SK-N-DZ (cell line): ENCODE measurements at places on chromosomes 3 and 15.

DNA sequence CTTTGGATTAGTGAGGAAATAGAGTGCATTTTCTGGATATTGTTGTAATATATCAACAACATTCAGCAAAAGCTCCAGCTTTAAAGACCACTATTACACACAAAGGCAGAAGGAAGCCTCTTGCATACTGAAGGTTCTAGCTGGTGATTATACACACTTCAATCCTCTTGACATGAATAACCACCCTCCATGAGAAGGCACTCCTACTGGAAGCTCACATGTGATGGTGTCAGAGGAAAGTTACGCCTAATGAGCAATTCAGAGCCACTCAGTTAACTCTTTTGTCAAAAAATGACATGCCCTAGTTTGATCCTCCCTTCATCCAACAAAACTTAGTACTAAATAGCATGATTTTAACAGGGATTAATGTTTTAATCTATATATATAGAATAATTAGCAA, 124.6 kb upstream of the LYSMD4 start:
- DNase-seq: no peak

- DNase-seq: peak; percentile 12
These were observed 37.6 kb downstream of the VIPR1 start for GRCh38 chr3:42539871-42540714.

DNA sequence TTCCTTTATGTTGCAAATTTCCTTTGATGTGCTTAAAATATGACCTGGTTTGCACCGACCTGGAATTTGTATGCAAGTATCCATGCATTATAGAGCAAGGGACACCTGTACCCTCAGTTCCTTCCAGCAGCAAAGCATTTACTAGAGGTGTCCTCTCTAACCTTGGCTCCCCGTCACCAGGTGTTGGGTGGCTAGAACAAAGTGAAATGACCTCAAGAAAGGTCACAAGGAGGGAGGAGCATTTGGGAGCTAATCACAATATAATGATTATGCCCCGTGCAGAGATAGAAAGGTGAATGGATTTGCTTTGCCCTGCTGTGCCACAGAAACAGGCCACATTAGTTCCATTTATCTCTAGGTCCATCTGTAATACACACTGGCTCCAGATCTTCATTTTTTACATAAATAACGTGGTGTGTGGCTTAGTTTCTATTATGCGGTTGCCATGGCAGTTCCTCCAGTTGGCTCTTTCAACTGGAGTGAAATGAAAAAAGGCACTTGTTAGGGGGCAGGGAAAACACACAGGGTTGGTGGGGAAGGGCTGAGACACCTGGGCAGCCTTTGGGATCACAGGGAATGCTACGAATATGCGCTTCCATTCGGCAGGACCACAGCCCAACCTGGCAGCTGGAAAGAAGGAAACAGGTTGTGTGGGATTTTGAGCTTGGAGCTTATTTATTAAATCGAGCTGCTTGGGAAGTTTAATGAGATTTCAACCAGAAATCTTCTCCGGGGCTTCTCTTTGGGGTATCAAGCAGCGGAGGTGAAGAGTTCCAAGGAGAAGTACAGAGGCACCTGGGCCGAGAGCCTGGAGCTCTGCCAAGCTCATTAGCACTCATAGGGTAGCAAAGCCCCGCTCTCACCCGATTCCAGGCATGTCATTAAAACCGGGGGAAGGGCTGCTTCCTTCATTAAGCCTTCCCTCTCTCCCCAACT, 233.5 kb upstream of the ST8SIA2 start:
- DNase-seq: no peak

- no peak for DNase-seq
These were observed 202.0 kb downstream of the ADAMTSL3 start for GRCh38 chr15:83855956-83856355.

GRCh38 chr15:90344662-90345061, 7.4 kb upstream of the ZNF774 start:
- no peak for DNase-seq

GRCh38 chr3:63576846-63577245, 75.6 kb upstream of the SNTN start:
- DNase-seq: no peak

GRCh38 chr15:50909010-50909317, 481 bp downstream of the AP4E1 start:
- DNase-seq: no peak
